ENCODE measurements at places on chromosomes 2 and 18.

DNA sequence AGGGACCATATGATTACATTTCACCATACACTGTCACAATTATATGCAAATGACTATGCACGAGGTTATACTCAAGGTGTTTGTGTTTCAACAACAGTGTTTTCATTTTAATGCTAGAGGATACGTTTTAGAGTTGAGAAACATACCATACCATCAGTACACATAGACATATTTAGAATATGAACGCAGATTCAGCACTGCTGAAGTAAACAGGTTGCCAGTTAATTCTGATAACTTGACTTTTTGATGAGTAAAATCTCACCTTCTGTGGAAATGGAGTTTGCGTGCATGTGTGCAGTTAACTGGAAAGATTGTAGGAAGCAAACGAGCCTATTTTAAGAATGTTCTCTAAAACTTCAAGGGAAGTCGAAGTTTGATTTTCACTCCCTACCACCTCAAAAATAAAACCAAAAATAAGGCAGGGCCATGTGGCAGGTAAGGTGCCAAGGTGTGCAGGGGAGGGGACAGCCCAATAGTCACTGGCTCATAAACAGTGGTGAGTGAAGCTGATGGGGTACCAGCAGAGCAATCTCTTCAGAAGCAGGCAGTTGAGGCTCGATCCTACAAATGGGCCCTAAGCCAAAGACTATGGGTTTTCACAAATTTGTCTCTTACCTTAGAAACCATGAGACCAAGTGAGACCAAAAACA is 213.1 kb downstream of the IKZF2 start:
- no peak for DNase-seq

GRCh38 chr2:43934567-43934966 is 61.2 kb downstream of the LRPPRC start:
- no peak for DNase-seq

DNA sequence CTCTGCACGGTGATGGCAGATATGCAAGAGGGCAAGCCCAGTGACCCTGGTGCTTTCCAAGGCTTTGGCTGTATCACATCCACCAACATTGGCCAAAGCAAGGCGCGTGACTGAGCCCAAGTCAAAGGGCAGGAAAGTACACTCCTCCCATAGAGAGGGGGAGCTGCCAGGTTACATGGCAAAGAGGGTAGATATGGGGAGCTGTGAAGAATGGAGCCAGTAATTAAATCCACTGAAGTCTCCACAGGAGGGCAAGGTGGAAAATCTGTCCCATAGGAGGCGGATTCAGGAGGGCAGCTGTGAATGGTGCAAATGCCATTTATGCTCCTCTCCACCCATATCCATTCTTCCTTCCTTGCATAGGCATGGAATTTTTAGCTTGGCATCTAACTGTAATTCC is 44.6 kb upstream of the THOC1 start:
- DNase-seq, result no peak

GRCh38 chr2:208189069-208189809 is 591 bp downstream of the C2orf80 start:
- no peak for DNase-seq

GRCh38 chr2:237184192-237184918 is 98.7 kb downstream of the COPS8 start:
- no peak for DNase-seq

GRCh38 chr18:14930076-14930475 is 182.1 kb downstream of the ANKRD30B start:
- no peak for DNase-seq

- no peak for DNase-seq
Measured at GRCh38 chr2:144032566-144032965, 487.4 kb downstream of the ZEB2 start.

- no peak for DNase-seq
Measured at GRCh38 chr2:15166878-15167277, 394.3 kb downstream of the NBAS start.

- DNase-seq, result no peak
Measured at GRCh38 chr2:237727363-237727762, 71.2 kb upstream of the RBM44 start.

- DNase-seq, result no peak
Measured at GRCh38 chr18:68735483-68736343, 20.8 kb upstream of the TMX3 start.

GRCh38 chr18:38807915-38808314 is 1242.3 kb upstream of the CELF4 start:
- DNase-seq, result no peak

- no peak for DNase-seq
Measured at GRCh38 chr2:122713800-122714199, 958.3 kb downstream of the TSN start.

DNA sequence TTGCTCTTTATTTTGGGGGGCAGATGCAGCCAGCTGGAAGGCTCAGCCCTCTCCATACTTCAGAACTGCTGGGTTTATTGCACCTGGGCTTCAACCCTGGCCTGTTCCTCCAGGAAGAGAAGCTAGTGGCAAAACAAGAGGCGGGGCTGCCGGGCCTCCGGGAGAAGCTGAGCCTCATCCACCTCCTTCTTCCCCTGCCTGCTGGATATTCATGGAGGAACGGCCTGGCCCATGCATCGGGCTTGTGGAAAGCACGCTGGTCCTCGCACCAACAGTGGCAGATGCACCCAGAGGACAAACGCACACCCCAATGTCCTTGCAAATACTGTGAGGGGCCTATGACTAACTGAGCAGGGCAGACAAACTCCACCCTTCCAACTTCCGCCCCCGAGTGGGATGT is 30.6 kb downstream of the FAM178B start:
- no peak for DNase-seq

- DNase-seq, result no peak
Measured at GRCh38 chr2:190846746-190847145, 33.9 kb upstream of the GLS start.

- DNase-seq, result no peak
Measured at GRCh38 chr18:9001209-9001608, 101.3 kb upstream of the NDUFV2 start.

DNA sequence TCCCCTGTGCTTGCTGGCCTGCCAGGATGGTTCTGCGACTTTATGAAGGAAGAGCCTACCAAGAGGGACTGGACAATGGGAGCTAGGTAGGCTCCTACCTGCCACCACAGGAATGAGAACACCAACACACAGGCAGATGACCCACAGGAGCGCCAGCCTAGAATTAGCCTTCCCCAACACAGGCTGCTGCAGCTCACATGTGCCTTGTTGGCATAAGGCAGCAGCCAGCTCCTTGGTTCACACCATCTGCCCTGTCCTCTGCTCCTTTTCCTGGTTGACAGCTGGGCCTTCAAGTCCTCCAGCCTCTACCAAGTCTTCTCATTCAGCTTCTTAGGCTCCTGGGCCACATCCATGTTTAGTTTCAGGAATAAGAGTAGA is 705.4 kb upstream of the RAB6C start:
- peak; percentile 59 for DNase-seq

- DNase-seq, result no peak
Measured at GRCh38 chr2:227117852-227118251, 46.2 kb downstream of the COL4A4 start.

- no peak for DNase-seq
Measured at GRCh38 chr2:177243476-177243875, 21.1 kb downstream of the NFE2L2 start.

DNA sequence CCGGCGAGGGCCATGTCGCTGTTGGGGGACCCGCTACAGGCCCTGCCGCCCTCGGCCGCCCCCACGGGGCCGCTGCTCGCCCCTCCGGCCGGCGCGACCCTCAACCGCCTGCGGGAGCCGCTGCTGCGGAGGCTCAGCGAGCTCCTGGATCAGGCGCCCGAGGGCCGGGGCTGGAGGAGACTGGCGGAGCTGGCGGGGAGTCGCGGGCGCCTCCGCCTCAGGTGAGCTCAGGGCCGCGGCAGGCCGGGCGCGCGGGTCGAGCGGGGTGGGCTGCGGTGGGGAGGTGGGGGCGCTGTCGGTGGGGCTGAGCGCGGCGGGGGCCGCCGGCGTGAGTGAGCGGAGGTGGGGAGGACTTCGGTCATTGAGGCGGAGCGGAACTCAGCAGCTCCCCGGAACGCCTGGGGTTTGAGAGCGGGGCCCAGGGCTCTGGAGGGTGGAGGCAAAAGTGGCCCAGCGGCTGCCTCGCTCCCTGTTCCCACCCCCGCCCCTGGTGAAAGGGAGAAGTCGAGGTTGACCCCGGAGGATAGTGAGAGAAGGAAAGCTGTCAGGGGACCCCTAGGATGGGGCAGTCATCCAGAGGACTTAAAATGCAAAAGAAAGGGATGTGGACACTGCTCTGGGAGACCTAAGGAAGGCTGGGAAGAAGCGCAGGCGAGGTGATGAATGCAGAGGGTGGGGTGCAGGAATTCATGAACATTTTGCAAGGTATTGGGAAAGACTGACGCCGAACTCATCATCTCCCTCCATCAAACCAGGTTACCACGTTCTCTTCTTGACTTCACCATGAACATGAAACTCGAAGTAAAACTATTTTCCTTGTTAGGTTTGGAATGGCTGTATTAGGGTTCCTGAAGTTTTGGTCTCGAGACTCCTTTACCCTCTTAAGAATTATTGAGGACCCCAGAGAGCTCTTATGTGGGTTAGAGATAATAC is 633 bp downstream of the MALT1 start:
- peak; percentile 17 for DNase-seq

GRCh38 chr2:138030459-138030858 is 66.2 kb downstream of the HNMT start:
- no peak for DNase-seq

DNA sequence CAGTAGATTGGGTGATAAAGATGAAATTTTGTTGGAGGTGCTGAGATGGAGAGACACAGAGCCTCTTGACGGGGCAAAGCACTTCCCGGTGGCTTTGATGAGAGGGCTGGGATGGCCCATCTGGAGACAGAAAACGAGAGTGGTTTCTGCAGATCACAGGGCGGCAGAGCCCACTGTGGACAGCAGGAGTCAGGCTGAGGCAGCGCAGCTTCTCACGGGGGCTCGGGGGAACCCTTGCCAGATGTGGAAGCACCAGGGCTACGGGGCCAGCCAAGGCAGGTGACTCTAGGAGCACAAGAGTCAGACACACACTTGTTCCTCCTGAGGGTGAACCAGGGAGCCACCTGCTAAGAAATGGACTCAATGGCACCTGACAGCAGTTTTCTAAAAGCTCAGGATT is 78.5 kb downstream of the TPO start:
- no peak for DNase-seq

GRCh38 chr18:3842844-3843243 is 392.9 kb downstream of the TGIF1 start:
- no peak for DNase-seq

DNA sequence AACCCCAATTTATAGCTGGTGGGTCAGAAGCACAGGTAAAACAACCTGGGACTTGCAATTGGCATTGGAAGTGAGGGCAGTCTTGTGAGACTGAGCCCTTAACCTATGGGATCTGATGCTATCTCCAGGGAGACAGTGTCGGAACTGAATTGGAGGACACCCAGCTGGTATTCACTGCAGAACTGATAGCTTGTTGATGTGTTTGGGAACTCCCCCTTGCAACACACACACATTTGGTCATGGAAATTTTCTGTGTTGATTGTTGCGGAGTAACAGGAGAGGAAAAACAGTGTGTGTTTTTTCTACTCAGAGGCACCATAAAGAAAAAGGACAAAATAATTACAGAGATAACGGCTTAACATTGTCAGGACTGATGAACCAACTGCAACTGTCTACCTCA is 16.1 kb downstream of the TPGS2 start:
- no peak for DNase-seq

GRCh38 chr2:15841776-15842560 is 98.4 kb upstream of the MYCN start:
- no peak for DNase-seq

GRCh38 chr2:160783474-160783873 is 289.9 kb upstream of the RBMS1 start:
- DNase-seq, result no peak

GRCh38 chr2:34729845-34730244 is 1130.7 kb upstream of the FAM98A start:
- no peak for DNase-seq

DNA sequence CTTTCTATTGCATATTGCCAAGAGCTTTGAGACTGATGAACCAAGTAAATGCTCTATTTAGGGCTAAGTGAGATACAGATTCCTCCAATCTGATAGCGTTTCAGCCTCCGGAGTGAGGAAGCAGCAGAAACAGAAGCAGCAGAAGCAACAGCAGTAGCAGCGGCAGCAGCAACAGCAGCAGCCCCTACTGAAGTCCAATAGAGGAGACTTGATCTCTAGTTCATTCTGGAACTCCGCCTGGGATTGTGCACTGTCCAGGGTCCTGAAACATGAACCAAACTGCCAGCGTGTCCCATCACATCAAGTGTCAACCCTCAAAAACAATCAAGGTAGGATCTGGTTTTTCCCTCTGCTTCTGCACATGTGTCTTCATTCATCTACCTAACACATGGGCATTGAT is at the start of gene DPP10:
TSS of gene DPP10 (plus strand) at position 132 of the 400 bp plus-strand sequence.
- no peak for DNase-seq

- no peak for DNase-seq
Measured at GRCh38 chr2:100785626-100786296, 34.2 kb upstream of the NPAS2 start.

DNA sequence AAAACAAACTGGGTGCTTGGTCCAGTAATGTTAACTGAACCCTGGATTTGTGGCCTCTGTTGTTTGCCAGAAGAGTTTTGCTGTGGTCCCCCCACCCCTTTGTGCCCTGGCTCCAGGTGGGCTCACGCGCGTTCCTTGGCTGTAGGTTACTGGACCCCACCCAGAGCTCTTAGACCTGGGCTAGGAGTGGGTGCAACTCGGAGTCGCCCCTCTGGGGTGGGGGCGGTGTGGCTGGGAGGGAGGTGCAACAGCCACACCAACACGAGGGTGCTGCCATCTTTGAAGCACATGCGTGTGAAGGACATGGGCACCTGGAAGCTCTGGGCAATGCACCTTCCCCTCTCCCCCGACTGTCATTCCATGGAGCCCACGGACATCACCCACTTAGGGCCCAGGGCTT is 92.7 kb downstream of the USP40 start:
- DNase-seq, result no peak

Measured in gastrocnemius medialis (tissue), 4 donors.